ENCODE measurements at places on chromosomes 1 and 21.

DNA sequence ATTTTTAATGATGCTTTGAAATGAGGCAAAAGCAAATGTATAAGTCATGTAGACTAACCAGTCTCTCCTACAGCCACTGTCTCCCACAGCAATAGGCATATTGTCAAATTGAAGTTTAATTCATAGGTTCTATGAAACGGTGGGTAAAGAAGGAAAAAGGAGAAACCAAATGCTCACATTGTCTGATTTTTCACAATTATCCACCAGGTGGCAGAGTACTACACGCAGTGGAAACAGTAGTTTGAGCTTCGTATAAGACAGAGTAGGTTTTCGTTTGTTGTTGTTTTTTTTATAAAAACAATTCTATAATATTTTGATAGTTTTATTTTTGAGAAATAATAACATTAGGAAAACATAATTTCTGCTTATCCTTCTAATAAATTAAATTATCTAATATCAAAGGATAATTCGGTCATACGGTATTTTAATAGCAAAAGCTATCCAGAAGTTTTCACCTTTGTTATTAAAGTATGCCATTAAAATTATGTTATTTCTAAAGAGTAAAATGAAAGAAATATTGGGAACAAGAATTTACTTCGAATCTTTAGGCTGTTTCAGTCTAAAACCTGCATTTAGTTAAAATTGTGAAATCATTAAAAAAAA, 39.1 kb downstream of the TYW3 start:
- peak; percentile 68 for DNase-seq

- no peak for DNase-seq
These were observed 49.7 kb upstream of the NEK7 start for GRCh38 chr1:198107091-198107501.

DNA sequence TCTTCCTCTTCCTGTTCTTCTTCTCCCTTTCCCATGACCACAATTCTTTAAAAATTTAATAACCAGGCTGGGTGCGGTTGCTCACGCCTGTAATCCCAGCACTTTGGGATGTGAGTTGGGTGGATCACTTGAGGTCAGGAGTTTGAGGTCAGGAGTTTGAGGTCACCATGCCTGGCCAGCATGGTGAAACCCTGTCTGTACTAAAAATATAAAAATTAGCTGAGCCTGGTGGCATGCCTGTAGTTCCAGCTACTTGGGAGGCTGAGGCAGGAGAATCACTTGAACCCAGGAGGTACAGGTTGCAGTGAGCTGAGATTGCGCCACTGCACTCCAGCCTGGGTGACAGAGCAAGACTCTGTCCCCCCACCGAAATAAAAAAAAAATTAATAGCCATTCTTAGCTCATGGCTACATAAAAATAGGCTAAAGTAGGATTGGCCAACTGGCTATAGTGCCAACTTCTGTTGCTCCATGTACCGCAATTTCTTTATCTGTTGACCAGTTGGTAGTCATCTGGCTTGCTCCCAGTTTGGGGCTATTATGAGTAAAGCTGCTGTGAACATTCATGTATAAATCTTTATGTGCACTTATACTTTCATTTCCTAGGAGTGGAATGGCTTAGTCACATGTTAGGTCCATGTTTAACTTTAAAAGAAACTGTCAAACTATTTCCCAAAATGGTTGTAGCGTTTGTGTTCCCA, 136.3 kb downstream of the PEX14 start:
- no peak for DNase-seq

DNA sequence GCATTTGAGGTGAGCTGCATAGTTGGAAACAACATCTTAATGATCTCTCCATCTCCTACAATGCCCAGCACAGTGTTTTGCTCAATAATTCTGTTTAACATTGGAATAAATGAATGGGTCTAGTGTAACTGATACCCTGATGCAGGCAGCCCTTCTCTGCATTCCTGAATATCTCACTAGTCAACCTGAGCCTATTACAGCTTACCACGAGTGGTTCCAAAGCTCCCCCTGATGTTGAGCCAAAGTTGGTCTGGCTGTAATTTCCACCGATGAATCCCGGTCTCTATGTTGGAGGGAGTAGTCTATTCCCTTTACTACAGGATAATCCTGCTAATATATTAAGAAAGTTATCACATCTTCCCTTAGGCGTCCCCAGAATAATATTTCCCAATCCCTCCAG, 63.8 kb downstream of the ZBTB18 start:
- DNase-seq, result no peak

DNA sequence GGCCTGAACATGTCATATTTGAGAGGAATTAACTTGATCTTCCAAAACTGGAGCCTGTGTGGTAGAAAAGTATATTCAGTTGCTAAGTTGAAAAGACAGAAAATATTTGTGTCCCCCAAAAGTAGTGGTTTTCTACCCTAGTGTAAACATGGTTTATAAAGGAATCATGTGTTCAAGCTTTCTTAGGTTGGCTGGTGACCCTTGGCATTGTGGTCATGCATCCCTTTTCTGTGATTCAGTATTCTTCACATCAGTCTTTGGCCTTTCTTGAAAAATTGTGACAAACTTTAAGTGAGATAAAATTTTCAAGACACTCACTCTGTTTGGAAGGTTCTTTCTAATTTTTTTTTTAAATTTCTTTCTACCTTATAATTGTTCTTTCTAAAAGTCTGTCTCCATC, 193.2 kb downstream of the DHRS3 start:
- DNase-seq, result no peak

DNA sequence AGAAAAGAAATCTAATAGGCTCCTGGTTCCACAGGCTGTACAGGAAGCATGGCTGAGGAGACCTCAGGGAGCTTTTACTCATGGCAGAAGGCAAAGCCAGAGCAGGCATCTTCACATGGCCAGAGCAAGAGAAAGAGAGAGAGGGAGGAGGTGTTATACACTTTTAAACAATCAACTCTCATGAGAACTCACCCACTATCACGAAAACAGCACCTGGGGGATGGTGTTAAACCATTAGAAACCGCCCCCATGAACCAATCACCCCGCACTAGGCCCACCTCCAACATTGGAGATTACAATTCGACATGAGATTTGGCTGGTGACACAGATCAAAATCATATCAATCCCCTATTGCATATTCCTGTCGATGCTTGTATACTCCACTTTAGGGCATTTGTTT, 93.5 kb downstream of the MRPL39 start:
- DNase-seq, result no peak

Data from neural progenitor cell (in vitro differentiated cells).